ENCODE measurements at places on chromosomes 6 and 20. TPM values are rescaled to one million over a fixed set of nuclear protein-coding genes. Genes with fewer than 3 reads are reported as not detected.

SMLR1 gene
- total RNA-seq: not detected

- no peak overlapping the region for H3K4me3 ChIP-seq
- no peak overlapping the region for H3K27ac ChIP-seq
- no peaks in the 10 kb centered on the region for H3K4me1 ChIP-seq
- no peaks in the 10 kb centered on the region for H3K36me3 ChIP-seq
- DNase-seq: no peak
Observed at GRCh38 chr6:52254731-52255378, 10.6 kb upstream of the IL17F start.

DNA sequence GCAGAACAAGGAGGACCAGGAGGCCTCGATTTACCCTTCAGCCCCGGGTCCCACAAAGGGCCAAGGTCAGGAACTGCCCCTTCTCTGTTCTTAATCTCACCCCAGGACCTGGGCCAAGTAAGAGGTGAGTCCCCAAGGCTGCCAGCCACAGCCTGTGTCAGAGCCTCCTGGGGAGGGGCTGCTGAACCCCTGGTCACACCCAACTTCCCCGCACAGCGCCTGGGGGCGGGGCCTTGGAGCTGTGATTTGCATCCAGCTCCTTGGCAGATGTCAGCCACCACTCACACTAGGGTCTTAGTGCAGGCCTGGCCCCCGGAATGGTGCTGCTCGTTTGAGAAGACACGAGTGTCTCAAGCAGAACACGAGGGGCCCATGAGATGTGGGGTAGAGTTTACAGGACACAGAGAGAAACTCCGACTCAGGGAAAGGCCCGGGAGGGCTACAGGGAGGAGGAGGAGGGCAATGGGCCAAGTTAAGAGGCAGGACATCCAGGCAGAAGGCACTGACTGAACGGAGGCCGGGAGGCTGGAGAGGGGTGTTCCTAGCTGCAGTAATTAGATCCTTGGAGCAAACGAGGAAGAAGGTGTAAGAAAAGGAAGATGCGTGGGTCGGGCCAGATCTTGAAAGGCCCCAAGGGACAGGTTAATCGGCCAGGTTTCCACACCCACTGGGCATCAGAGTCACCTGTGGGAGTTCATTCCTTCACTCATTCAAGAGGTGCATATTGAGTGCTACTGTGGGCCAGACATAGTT is 26.9 kb downstream of the ZBP1 start:
- no peaks in the 10 kb centered on the region for H3K27me3 ChIP-seq
- no peaks in the 10 kb centered on the region for H3K36me3 ChIP-seq
- no peak for DNase-seq
- no peaks in the 10 kb centered on the region for H3K4me1 ChIP-seq
- H3K4me3 ChIP-seq: no peak overlapping the region
- no peak overlapping the region for H3K27ac ChIP-seq

- H3K36me3 ChIP-seq: no peaks in the 10 kb centered on the region
- H3K4me1 ChIP-seq: no peaks in the 10 kb centered on the region
- no peak overlapping the region for H3K4me3 ChIP-seq
- H3K27ac ChIP-seq: no peak overlapping the region
- no peak for DNase-seq
Observed at GRCh38 chr20:14510341-14510740, 172.9 kb upstream of the FLRT3 start.

- H3K4me1 ChIP-seq: no peaks in the 10 kb centered on the region
- H3K27me3 ChIP-seq: no peaks in the 10 kb centered on the region
- H3K36me3 ChIP-seq: peaks cover 43% of the 10 kb centered on the region
- DNase-seq: no peak
Observed at GRCh38 chr6:139172151-139172550, 37.3 kb downstream of the HECA start.

DNA sequence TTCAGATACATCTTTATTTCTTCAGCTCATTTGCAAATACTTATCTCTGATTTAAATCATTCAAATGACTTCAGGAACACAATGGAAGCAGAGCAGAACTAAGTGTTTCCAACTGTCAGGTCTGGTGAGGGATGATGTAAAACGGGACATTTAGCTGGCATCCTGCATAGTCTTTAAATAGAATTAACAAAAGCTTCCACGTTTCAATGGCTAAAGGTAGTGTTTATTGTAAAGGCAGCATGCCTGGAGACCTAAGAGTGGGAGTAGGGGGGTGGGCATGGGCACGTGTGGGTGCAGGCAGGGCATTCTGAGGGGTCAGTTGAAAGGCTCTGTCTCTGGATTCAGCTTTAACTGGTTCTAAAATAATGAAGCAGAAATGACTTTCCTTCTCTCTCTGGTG is 174.9 kb downstream of the PLCB1 start:
- no peak overlapping the region for H3K4me3 ChIP-seq
- no peaks in the 10 kb centered on the region for H3K4me1 ChIP-seq
- DNase-seq: no peak

KIFC1 gene
- 0.59 TPM for total RNA-seq

Data from right atrium auricular region (tissue), 2 donors.